Activated naive CD4-positive, alpha-beta T cell treated with anti-CD3 and anti-CD28 coated beads, Interleukin-2, amount 50 U/mL, for 72 hours (primary cell): ENCODE measurements at places on chromosomes 16 and 17.
A peak's percentile ranks its signal among the peaks of the same experiment; 100 is the strongest.

GRCh38 chr16:20409398-20410120 lies at the start of gene ACSM5:
TSS of gene ACSM5 (plus strand) at chr16:20409534. CDS start at chr16:20411485, 1,951 bp downstream.
- no peak for DNase-seq

DNA sequence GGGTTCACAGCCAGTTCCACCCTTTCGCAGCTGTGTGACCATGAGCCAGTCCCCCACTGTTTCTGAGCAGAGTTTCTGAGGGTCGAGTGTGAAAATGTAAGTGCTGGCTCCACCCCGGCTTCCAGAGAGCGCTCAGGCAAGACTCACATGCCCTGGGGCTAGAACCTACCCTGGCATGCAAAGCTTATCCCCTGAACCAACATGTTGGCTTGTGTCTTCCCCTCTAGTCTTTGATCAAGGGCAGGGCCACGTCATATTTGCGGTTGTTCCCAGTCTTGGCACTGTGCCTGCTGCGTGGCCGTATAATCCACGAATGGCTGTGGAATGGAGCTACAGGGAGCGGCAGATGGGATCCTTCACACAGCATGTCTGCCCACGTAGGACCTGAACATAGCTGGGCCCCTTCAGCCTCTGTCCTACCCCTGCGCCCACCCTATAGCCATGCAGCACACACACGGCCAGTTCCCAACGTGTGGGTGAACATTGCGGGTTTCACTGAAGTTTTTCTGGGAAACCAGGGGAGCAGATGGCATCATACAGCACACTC lies 84.8 kb downstream of the MRM1 start:
- no peak for DNase-seq

GRCh38 chr17:50274142-50274896 lies at the start of gene TMEM92:
TSS of gene TMEM92 (plus strand) at chr17:50274466. CDS start at chr17:50274502, 36 bp downstream.
- no peak for DNase-seq

- DNase-seq = no peak
Observed at GRCh38 chr17:57869617-57870282, 19.9 kb upstream of the MRPS23 start.

DNA sequence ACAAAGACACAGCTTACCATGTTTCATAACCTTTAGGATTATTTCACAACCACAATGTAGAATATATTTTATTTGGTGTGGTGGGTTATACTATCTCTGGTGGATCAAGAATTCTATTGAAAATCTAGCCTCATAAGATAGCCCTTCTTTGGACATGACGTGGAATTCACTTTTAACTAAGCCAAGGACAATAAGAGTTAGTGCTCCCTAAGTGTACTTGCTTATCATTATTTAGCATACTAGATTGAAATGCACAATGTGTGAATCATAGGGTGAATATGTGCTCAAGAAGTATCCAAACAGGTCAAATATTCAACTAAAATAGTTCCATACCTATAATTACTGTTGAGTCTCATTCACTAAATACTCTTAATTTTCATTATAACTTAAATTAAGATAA lies 1179.5 kb upstream of the GOT2 start:
- no peak for DNase-seq

GRCh38 chr17:45833920-45834319 lies 10.8 kb upstream of the SPPL2C start:
- no peak for DNase-seq

DNA sequence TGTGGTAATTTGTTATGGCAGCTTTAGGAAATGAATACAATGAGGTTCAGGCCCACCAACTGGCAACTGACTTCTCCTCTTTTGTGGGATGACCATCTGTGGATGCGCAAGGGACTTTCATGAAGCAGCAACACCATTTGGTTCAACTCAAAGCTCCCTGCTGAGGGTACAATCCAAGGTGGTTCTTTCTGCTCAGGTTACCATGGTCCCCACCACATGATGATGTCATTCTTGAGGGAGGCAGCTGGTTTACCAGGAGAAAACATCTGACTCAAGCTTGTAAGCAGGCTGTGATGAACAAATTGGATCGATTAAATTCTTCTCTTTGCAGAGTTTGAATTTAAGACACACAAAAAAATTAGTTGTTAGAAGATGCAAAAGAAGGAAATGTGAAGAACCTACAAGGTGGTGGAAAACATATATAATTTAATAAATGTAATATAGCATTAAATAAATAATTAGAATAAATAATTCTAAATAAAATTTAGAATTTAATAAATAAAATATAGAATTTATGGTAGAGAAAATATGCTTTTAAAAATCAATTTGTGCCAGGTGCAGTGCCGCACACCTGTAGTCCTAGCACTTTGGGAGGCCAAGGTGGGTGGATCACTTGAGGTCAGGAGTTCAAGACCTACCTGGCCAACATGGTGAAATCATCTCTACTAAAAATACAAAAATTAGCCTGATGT lies 67.6 kb upstream of the ANKFN1 start:
- no peak for DNase-seq

- DNase-seq = no peak
Observed at GRCh38 chr17:19333736-19334290, 28.7 kb downstream of the B9D1 start.

DNA sequence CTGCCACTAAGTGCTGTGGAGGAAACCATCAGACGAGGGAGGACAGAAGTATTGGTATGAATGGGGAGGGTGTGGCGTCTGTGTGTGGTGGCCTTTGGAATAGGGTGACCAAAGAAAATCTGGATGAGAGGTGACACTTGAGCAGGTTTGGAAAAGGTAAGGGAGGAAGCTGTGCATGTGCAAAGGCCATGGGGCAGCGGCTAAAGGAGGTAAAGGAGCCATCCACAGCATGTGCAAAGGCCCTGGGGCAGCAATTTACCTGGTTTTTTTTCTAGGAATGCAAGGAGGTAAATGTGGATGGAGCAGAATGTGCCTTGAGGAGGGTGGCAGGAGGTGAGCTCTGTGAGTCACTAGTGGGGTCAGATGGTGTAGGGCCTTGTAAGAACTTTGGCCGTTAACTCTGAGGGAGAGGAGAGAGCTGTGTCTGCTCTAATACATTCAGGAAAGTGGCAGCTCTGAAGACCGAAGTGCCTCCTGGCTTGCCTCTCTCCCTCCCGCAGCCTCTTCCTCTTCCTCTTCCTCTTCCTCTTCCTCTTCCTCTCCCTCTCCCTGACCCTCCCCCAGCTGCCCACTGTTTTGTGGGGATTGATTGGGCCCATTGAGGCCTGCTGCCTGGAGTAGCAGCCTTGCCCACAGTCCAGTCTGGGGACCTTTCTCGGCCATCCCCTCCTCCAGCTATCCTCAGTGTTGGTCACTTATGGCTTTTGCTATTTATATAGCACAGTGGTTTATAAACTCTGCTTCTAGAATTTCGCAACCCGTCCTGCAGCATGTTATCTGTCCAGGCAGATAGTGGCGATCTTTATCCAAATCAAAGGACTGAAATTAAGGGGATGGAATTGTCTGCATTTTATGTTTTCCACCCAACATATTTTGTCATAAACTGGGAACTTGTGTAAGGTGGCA lies 38.7 kb downstream of the CMIP start:
- no peak for DNase-seq

- DNase-seq = no peak
Observed at GRCh38 chr16:47029724-47030123, 56.2 kb upstream of the DNAJA2 start.

DNA sequence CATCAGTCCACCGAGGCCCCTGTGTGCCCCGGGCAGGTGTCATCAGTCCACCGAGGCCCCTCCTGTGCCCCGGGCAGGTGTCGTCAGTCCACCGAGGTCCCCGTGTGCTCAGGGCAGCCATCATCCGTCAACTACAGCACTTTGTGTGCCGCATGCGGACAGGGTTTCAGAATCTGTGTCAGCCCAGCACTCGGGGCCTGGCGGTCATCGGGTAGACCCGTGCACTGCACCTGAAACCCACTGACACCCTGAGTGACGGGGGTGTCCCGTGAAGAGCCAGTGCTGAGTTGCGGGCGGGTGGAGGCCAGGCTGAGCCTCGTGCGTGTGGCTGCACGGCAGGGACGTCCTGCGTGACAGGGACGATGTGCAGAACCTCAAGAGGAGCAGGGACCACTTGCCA lies 38.4 kb downstream of the BAHCC1 start:
- DNase-seq = no peak

DNA sequence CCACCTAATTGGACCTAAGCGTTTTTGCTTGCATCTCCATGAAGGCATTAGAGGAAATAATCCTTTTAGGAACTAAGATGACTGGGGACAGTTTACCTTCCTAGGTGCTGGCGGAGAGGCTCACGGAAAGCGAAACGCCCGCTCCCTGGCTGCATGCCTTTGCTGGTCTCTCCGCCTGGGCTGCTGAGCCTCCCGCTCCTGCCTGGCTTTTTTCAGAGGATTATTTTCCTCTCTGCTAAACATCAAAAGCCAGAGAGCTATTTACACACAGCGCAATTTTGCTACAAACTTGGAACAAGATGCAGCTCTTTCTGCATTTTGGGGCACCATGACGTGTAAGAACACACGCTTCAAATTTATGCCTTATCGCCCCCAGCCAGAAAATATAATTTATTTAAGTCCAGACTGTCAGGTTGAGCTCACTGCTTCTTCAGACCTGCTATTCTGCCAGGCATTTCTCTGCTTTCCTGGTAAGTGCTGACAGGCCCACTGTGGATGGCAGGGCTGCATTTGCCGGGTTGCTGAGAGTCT lies 124.4 kb downstream of the SPACA3 start:
- DNase-seq = no peak

DNA sequence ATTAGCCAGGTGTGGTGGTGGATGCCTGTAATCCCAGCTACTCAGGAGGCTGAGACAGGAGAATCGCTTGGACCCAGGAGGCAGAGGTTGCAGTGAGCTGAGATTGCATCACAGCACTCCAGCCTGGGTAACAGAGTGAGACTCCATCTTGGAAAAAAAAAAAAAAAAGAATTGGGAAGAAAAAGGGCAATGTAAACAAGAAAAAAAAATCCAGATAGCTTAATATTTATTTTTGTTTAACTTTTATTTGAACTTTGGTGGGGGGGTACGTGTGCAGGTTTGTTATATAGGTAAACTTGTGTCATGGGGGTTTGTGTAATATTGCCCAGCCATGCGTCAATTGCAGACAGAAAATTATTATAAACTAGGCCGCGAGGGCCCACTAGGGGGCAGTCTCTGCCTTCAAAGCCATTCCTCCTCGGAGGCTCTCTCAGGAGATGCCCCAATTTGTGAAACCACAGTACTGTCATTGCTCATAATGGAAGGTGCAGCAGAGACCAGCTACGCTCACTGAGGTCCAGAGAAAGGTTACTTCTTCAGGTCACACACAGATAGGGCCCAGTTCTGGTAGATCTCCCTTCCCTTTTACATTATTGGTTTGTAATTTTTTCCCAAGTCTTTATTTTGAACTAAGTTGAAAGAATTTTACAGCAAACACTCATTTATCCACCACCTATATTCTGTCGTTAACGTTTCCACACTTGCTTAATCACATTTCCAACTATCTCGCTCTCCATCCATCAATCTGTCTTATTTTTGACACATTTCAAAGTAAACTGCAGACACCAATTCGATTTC lies 206.2 kb downstream of the PRKCB start:
- DNase-seq = peak; percentile 75

DNA sequence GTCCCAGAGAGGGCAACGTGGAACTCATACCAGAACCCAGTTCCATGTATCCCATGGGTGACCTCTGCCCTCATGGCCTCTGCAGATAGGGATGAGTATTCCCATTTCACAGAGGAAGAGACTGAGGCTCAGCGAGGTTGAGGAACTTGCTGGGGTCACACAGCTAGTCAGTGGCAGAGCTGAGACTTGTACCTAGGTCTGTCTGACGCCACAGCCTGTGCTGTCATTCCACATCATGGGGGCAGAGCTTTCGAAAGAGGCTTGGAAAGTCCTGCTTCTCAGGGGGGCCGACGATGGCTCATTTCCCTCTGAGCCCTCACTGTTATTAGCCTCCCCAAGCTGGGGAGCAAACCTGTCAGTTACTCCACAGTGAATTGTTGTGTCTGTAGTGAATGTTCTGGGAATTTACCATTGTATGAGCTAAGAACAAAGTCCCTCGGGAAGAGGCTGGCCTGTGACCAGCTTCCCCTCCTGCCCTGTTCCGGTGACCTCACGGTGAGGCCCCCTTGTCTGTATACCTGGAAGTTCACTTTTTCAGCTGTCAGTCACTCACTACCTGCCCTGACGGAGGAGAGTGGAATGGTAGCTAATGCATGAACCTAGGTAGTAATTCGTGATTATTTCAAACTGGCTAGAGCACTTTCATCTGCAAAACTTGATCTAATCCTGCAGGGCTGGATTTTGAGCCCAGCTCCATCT lies 8.9 kb downstream of the METTL22 start:
- DNase-seq = no peak

- DNase-seq = no peak
Observed at GRCh38 chr16:3661311-3661710, 6.8 kb downstream of the DNASE1 start.
